ENCODE measurements at places on chromosomes 2 and 18. TPM values are rescaled to one million over a fixed set of nuclear protein-coding genes. Genes with fewer than 3 reads are reported as not detected.

The TRIB2 gene
- total RNA-seq, result 31.5 TPM

The PDIA6 gene
- 85.3 TPM for total RNA-seq

The GALNT13 gene
- 0.50 TPM for total RNA-seq

The CABLES1 gene
- total RNA-seq, result 7.2 TPM

The ABCB11 gene
- 0.06 TPM for total RNA-seq

The VSNL1 gene
- not detected for total RNA-seq

The REG1B gene
- total RNA-seq, result not detected

The SPHKAP gene
- 0.52 TPM for total RNA-seq

The ZSWIM2 gene
- not detected for total RNA-seq

The AGXT gene
- total RNA-seq, result not detected

The NOL4 gene
- not detected for total RNA-seq

The UGT1A4 gene
- total RNA-seq, result not detected

The XDH gene
- total RNA-seq, result not detected

The PROKR1 gene
- not detected for total RNA-seq

The ANKRD44 gene
- total RNA-seq, result 44.6 TPM

The C1QL2 gene
- total RNA-seq, result not detected

The SGPP2 gene
- total RNA-seq, result 0.63 TPM

The ZNF532 gene
- 62.3 TPM for total RNA-seq

The MROH2A gene
- total RNA-seq, result not detected

The MRPS5 gene
- total RNA-seq, result 37.3 TPM

The UGT1A10 gene
- total RNA-seq, result not detected

The TMEM200C gene
- under 0.01 TPM for total RNA-seq

The ECEL1 gene
- total RNA-seq, result 1.6 TPM

The POTEJ gene
- not detected for total RNA-seq

The SLC38A11 gene
- total RNA-seq, result 3.8 TPM

The SEPTIN10 gene
- 167 TPM for total RNA-seq

The ADCY3 gene
- 40.8 TPM for total RNA-seq

The PSMA8 gene
- total RNA-seq, result not detected

The COQ10B gene
- total RNA-seq, result 47.7 TPM

The SCN9A gene
- 4.0 TPM for total RNA-seq

The SERPINB11 gene
- not detected for total RNA-seq

The GGCX gene
- total RNA-seq, result 20.6 TPM

The ATP8B1 gene
- 21.9 TPM for total RNA-seq

Data from esophagus muscularis mucosa (tissue), 4 donors.